NCI-H226 (cell line): ENCODE measurements at places on chromosomes 7 and 10.

DNA sequence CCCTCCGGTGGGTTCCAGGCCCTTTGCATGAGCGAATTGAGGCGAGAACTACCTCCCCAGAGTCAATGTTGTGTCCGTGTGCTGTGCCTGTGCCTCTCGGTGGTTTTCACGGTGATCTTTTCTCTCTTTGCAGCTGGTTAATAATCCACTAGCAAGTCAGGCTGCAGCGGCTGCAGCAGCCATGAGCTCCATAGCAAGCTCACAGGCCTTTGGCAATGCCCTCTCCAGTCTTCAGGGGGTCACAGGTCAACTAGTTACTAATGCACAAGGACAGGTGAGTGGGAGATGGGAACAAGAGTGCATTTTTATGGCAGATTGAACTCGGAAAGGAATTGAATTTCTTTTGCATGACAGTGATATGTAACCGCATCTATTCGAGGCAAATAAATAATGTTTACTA is 159.7 kb upstream of the YAE1 start:
- DNase-seq = no peak

DNA sequence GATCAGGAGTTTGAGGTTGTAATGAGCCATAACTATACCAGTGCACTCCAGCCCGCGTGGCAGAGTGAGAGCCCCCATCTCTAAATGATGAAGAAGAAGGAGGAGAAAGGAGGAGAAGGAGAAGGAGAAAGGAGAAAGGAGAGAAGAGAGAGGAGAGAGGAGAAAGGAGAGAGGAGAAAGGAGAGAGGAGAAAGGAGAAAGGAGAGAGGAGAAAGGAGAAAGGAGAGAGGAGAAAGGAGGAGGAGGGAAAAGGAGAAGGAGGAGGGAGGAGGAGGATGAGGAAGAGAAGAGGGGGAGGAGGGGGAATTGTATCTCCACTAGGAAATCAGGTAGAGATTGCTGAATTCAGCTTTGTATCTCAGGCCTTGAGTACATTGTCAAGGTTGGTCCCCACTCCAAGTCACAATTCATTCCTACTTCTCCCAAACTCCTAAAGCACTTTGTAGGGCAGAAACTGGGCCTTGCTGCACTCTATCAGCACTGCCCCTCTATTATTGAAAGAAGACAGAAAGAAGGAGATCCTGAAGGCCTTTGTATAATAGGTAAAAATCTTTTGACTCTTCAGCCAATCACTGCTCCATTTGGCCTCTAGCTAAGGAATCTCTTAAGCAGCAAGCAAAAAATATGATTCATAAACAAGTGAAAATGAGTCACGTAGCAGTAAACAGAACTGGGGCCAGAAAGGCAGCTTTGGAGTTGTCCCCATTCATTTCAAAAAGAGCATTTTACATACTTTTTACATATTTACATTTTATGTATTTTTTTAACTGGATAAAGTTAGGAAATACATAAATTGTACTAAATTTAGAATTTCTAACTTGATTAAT is 178.0 kb downstream of the IMMP2L start:
- DNase-seq = no peak

DNA sequence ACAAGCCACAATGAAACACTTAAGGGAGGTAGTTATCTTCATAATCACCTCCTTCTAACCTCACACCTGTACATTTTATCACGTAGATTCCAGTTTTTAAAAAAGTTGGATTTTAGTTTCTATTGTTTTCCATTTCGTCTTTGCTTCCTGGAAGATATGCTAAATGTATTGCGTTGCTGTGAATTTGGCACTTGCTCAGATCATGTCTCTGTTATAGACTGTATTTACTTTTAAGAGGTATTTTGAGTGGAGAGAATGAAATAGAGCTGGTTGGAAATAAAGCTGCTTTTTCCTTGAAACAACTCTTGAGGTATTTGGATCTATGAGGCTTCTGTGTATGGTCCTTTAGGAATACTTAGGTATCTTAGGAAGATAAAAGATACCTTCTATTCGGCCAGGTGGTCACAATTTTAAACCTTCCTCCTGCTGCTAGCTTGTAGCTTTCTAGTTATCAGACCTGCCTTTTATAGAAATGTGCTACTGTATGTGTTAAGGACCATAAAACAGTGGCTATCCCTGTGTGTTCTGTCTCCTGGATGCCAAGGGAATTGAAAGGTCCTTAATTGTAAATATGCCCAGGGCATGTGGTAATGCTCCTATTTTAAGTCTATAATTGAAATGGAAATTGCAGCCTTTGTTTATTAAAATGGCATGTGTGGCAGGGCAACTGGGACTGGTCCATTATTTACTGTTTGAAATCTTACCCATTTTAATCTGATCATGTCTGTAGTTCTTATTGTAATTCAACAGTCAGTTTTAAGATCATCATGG is 147.7 kb downstream of the SND1 start:
- DNase-seq = no peak

DNA sequence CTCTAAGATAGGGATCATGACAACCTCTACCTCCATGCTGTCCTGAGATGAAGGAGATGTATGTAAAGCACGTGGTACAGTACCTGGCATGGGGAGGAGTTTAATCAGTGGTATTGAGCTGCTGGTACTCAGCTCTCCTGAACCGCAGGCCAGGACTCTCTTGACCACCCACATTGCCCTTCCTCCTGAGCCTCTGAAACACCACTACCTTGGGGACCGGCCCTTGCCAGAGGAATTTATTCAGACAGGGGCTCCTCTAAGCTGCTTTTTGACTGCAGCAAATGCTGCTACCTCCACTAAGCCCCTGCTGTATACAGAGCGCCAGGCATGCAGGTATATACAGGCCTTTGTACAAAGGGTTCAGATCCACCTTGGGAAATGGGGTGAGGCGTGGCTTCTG is 36.7 kb downstream of the COL13A1 start:
- no peak for DNase-seq

- DNase-seq = no peak
These were observed 690.6 kb downstream of the AUTS2 start for GRCh38 chr7:70288781-70289456.

DNA sequence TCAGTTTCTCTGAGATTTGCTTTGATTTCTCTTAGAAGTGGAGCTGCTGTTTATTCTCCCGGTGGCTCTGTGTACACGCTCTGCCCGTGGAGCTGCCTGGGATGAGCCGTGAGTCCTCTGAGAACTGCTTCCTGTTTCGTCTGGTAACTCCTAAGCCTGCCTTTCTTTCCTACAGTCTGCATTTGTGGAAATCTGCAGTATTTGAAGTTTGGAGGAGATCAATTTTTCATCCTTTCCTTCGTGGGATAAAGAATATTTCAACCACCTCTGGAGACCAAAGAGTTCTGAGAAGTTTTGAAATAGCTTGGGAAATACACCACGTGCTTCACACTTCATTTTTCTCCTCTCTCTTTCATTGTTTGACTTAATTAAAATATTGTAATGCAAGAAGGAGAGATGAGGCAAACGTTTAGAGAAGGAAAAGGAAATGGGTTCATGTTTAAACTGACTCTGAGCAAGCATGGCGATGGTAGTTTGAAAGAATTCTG is 311.9 kb downstream of the LRMDA start:
- DNase-seq = no peak

DNA sequence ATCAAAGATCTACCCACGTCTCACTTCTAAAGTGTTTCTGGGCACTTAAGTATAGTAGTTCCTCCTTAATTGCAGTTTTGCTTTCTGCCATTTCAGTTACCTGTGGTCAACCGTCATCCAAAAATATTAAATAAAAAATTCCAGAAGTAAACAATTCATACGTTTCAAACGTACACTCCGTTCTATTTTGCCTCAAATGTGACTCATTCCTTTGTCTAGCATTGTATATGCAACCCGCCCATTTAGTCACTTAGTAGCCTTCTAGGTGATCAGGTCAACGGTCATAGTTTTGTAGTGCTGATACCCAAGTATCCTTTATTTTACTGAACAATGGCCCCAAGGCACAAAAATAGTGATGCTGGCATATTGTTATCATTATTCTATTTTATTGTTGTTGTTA is 33.8 kb downstream of the HGF start:
- DNase-seq = no peak

GRCh38 chr10:70668454-70668970 is 3.8 kb upstream of the ADAMTS14 start:
- DNase-seq = no peak

GRCh38 chr10:97314671-97315070 is 4.4 kb upstream of the FRAT1 start:
- DNase-seq = no peak

GRCh38 chr10:57964351-57964750 is 303.3 kb downstream of the IPMK start:
- DNase-seq = peak; percentile 42

DNA sequence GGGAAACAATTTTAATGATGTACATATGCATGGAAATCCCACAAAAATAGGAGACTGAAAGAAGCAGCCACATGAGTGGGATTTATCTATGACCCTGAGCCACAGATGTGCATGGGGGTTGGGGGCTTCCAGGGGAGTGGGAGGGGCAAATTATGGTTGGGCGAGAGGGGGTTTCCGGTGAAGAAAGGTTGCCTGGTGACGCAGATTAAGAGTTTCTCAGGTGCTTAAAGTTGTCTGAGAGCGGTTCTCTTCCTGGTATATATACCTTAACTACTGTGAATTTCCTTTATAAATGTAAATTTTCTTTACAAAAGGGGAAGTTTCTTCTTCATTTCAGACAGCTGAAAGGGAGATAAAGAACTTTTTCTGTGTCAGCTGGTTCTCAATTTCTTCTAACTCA is 273.6 kb upstream of the PITRM1 start:
- no peak for DNase-seq

DNA sequence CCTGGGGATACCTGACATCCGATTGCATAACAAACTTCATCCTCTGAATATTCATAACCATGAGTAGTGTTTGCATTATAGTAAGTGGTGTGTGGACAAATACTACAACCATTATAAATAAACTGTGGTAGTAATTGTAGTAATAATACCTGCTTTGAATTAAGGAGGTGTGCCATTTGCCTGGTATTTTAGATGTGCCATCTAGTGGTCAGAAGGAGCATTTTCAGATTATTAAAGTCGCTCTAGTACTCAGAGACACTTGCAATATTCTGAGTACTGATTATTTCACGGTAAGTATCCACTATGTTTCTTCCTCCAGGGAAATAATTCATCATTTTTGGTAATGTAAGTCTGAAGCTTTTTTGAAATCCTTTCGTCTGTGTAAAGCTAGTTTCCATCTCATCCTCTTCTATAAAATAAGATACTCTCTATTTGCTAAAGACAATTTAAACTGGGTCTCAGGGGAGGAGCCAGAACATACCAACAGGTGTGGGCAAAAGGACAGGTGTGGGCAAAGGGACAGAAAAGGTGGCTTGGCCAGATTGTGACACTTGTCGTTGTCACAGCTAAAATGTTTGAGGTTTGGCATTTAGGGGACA is 115.3 kb upstream of the WDR11 start:
- DNase-seq = no peak

- DNase-seq = peak; percentile 56
These were observed 15.0 kb upstream of the MCM10 start for GRCh38 chr10:13146379-13146778.

DNA sequence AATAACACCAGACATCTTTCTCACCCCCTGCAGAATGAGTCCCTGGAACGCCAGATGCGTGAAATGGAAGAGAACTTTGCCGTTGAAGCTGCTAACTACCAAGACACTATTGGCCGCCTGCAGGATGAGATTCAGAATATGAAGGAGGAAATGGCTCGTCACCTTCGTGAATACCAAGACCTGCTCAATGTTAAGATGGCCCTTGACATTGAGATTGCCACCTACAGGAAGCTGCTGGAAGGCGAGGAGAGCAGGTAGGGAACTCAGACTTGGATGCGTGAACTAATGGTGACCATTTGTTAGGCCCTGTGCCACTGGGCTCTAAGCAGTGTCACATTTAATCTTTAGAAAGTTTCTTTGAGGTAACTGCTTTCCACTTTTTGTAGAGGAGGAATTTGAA is 7.1 kb downstream of the VIM start:
- DNase-seq = no peak

DNA sequence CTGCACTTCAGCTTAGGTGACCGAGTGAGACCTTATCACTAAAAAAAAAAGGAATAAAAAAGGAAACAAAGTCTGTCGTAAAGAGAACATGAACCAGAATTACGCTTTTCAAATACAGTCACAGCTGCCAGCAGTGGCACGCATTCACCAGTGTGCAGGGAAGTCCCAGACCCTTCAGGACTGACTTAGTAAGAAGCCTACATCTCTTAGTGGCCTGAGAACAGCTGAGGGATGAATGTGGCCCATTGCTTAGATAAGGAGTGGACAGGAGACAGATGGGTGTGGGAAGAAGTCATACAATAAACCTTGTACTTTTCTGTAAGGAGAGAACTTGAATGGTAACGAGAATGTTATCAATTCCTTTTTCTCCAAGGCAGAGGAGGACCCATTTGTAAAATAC is 178.5 kb downstream of the JCAD start:
- DNase-seq = no peak

DNA sequence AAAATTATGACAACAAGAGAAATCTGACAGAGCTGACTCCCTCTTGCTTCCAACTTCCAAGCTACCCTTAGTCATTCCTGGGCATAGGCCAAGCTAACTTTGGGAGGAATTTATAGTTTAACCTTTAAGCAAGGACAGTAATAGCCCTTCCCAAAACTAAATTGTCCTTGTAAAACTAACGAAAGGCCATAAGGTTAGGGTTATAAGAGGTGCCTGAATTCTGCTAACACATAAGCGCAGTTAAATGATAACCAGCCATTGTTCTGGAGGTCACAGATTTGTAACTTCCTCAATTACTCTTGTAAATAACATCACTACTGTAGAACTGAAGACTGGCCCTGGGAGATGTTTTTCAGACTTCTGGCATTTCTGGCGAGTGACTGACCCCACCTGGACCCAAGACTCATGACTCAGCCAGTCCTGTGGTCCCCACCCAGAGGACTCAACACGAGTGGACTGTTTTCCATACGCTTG is 481.2 kb downstream of the KCNMA1 start:
- DNase-seq = peak; percentile 57

DNA sequence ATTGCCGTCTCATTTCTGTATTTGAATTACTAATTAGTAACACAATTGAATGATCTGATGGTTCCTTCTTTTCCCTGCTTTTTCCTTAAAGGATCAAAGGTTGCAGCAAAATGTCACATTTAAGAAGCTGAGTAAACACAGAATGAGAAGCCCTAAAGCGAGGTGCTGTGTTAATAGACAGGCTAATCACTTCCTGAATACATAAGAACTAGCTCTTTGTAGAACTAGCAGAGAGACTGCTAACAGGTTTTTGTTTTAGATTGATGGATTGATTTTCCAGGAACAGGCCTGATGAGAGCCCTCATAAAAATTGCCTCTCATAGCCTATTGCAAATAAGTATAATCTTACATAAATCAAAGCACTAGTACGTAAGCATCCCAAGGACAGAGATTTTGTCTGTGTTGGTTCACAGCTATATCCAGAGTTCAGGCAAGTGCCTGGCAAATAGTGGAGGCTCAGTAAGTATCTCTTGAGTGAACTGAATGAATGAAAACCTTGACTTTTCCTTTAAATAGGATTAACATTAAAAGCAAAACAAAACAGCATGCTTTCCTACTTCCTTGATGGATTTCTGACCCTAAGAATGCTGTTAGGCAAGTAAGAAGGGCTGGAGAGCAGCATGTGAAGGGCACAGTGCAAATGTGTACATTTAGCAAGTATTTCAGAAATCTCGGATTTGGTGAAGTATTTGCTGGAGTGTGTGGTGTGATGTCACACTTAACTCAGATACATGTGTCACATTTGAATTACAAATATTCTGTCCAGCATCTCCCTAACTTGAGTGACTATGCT is 3.3 kb downstream of the TMEM229A start:
- no peak for DNase-seq
